Suppressor macrophage treated with lipopolysaccharide for 4 hours (primary cell): ENCODE measurements at places on chromosomes 6 and 20.

- no peak for DNase-seq
Measured at GRCh38 chr6:100663219-100663863, 198.6 kb upstream of the SIM1 start.

GRCh38 chr20:59573837-59574236 is 30.5 kb upstream of the PHACTR3 start:
- no peak for DNase-seq

- DNase-seq = no peak
Measured at GRCh38 chr6:168686831-168687730, 246.1 kb downstream of the SMOC2 start.

DNA sequence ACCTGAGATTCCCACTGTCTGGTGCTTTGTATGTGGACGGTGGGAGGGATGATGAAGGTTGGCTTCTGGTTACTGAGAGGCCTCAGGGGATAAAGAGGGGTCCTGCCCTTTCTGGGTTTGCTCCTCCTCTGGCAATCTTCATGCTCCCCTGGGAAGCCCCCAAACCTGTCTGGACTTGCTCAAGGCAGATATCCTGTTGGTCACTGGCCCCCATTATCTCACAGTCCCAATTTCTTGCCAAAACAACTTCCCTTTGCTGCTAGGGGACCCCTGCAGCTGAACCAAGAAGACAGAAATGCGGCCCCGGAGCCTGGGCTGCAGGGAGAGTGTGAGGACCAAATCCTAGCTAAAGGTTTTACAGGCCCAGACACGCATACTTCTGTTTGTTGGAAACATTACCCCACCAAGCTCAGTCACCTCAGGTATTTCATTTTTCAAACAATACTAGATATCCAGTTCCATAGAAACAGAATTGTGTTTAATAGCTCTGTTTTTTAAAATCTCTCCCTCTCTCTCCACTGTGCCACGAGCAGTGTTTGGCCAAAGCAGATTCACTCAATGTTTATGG is 63.4 kb upstream of the MRPS10 start:
- DNase-seq = no peak

GRCh38 chr6:21840428-21840827 is 246.9 kb downstream of the SOX4 start:
- no peak for DNase-seq

GRCh38 chr6:91350146-91350908 is 763.5 kb upstream of the MAP3K7 start:
- DNase-seq = no peak
